ENCODE measurements at places on chromosomes 4 and X. TPM values are rescaled to one million over a fixed set of nuclear protein-coding genes. Genes with fewer than 3 reads are reported as not detected.

GAGE1 gene
- not detected for total RNA-seq

DNA sequence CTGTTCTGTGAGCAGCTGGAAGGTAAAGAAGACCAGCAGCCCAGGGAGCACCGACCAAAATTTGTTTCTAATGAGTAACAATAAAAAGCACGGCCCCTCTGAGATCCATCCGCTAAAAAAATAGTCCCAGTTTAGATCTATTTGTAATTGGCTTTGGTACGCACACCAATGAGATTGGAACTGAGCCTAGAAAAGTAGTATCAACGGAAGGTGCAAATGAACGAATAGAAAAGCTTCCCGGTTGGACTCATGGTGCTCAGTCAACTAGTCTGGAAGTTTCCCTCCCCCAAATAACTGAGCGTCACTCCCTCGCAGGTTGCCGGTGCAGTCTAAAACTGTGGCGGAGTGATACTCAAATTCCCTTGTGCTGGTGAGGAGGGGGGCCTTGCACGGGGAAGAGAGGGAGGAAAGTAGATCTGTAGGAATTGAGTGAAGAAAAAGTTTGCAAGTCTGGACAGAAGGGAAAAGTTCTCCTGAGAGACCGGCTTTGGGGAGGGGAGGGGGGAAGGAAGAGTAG, at the start of gene COL4A5:
Gene COL4A5, plus strand, starts transcription at position 413 of the 517 bp plus-strand sequence. CDS start 288 bp downstream, outside the sequence.
- peak; percentile 90 for DNase-seq

DNA sequence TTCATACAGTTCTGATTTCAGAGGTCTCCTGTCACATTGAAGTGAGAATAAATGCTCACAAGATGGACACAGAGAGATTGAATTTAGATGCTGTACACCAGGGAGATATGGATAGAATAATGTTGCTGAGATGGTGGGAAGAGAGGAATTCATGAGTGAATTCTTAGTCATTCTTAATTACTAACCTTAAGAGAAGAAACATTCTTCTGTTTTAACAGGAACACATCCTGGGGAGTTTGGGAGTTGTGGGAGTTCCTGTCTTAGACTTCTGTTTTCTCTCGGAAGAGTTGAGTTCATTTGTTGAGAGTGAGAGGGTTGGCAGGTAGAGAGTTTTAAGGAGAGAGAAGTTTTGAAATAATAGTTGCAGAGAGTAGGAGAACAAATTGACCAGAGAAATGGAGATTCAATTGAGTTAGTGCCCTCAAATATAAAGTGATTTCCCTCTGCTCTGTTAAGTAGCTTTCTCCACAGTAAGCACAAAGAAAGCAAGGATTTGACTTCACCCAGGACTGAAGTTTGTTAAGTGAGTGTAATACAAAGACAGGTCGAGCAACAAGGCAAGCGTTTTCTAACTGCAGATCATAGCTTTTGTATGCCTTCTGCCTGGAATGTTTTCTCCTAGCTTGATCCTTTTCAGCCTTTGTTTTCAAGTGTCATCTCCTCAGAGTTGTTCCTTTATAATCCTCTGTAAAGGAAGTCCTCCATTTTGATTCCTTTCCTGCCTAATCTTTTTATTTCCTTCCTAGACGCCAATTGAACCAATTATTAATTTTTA, 205.9 kb downstream of the RAPGEF2 start:
- no peak for DNase-seq

DNA sequence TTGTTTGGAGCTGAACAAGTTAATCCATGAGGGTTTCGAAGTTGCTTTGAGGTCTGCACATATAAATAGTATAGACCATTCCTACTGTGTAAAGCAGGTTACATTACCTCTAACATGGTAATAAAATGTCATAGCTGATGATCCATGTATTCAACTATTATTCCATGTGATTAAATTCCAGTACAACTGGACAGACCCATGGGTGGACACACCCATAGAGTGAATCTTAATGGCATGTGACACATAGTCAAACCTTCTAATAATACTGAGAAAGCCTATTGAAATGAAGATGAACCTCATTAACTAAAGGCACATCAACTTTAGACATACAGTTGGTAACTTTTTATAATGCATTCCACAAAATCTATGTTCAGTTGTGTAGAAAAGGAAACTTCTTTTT, 28.5 kb downstream of the FHIP1A start:
- no peak for DNase-seq

GRCh38 chrX:143027275-143027674, 1.5 kb downstream of the SPANXN4 start:
- no peak for DNase-seq

RTL3 gene
- not detected for total RNA-seq

GPR82 gene
- not detected for total RNA-seq

DNA sequence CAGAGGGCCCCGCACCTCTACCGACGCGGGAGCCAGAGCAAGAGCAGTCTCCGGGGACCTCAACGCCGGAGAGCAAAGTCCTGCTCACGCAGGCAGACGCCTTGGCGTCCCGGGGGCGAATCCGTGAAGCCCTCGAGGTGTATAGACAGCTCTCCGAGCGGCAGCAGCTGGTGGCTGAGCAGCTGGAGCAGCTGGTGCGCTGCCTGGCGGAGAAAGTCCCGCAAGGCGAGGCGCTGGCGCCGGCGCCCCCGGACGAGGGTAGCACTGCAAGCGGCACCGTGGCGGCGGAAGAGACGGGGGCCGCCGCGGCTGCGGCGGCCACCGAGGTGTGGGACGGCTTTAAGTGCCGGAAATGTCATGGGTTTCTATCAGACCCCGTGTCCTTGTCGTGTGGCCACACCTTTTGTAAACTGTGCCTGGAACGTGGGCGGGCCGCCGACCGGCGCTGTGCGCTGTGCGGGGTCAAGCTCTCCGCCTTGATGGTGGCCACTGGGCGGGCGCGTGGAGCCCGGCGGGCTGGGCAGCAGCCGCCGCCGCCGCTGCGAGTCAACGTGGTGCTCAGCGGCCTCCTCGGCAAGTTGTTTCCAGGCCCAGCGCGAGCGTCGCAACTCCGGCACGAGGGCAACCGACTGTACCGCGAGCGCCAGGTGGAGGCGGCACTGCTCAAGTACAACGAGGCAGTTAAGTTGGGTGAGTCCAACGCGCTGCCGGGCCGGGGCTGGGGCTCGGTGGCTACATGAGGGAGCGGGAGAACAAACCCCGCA, 672 bp downstream of the LONRF3 start:
- DNase-seq, result peak; percentile 30

TRPC5OS gene
- not detected for total RNA-seq

VCX3B gene
- 1.3 TPM for total RNA-seq

DUSP9 gene
- total RNA-seq, result 8.7 TPM

IBSP gene
- total RNA-seq, result not detected

DCAF4L1 gene
- total RNA-seq, result 0.11 TPM

DNA sequence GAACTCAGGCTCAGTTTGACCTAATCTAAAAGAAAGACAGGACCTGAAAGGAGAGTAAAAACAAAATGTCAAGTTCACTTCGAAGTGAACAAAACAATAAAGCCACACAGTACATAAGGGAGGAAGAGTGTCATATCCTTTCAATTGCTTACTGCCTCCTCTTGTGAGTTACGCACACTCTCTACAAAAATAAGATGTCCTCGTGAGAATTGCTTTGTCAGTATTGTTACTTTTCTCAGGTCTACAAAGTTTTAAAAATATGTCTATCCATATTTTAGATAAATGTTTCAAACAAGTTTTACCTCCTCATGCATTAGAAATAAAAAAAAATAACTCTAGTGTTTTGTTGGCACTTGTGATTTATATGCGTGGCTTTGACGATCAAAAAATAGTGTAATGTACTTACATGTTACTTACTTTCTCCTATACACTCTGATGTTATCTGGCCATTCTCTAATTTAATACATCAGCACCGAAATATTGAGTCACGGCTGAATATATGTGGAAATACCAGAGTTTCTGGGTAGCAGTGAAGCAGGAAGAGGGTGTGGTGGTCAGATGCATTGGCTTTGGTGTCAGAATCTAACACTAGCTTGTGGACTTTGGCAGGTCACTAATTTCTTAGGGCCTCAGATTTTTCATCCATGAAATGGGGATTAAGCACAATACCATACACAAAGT, 8.1 kb upstream of the MRPL1 start:
- peak; percentile 22 for DNase-seq

DNA sequence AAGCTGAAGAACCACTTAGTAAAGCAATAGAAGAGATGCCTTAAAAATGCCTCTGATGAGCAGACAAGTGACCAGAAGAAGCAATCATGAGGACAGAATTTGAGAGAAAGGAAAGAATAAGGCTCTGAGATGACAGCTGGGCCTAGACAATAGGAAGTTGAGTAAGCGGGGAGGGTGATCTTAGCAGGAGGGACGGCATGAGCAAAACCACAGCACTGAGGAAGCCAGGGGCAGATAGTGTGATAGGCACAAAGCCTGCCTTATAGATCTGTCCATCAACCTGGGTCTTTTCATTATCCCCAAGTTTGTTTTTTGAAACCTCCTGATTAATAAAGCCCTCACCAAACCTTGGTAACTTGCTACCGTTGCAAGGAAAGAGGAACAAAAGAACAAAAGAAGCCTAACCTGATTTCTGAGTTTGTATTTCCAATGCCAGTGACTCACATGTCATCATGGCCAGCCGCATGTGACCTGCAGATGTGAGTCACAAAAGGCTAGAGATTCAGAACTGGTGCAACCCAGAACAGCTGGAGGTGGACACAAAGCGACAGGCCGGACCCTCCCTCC, 55.7 kb upstream of the PPARGC1A start:
- peak; percentile 79 for DNase-seq

SLC10A6 gene
- not detected for total RNA-seq

GRCh38 chrX:55210931-55211677, 9.0 kb upstream of the PAGE5 start:
- DNase-seq, result no peak

SLC25A6 gene
- 484 TPM for total RNA-seq

GRCh38 chr4:182139491-182139890, 103.7 kb upstream of the TENM3 start:
- DNase-seq, result no peak

CASP6 gene
- 28.9 TPM for total RNA-seq

DNA sequence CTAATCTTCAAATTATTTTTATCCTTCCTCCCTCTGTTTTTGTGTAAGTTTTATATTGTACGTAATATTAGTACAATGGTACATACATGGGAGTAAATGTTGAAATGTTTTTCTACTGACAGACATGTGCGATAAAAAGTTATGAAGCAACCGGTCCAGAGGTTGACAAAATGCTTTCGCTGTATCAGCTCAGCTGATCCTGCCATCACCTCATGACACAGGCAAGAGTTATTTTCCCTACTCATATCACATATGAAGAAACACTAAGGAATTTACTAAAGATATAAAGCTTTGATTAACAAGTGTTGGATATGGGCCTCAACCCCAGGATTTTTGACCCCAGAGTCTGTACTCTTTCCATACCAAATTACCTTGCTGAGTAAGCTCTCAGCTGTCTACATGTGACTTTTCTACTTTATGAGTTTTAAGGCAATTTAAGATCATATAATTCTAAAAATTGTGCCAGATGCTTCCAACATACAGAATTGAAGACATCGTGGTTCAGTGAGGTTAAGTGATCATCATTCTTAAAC, 50.0 kb downstream of the CLCN5 start:
- DNase-seq, result peak; percentile 69

- no peak for DNase-seq
Observed at GRCh38 chr4:12761694-12762093, 722.4 kb downstream of the RAB28 start.

DNA sequence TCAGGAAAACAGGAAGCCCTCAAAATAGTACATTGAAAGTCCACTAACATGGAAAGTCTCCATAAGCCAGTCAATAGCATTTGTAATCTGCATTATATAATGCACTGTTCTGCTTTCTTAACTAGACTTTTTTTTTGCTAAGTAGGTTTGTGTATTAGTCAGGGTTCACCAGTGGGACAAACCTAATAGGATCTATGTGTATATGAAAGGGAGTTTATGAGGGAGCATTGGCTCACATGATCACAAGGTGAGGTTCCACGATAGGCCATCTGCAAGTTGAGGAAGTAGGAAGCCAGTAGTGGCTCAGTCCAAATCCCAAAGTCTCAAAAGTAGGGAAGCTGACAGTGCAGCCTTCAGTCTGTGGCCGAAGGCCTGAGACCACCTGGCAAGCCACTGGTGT, 116.0 kb downstream of the MXRA5 start:
- DNase-seq, result no peak

- DNase-seq, result no peak
Observed at GRCh38 chrX:50905334-50905733, 5.2 kb upstream of the BMP15 start.

MAGEB10 gene
- total RNA-seq, result not detected

GRCh38 chrX:112941209-112941837, 100.7 kb upstream of the AMOT start:
- DNase-seq, result no peak

GRCh38 chrX:17537723-17538243, 162.8 kb downstream of the NHS start:
- DNase-seq, result no peak

DNA sequence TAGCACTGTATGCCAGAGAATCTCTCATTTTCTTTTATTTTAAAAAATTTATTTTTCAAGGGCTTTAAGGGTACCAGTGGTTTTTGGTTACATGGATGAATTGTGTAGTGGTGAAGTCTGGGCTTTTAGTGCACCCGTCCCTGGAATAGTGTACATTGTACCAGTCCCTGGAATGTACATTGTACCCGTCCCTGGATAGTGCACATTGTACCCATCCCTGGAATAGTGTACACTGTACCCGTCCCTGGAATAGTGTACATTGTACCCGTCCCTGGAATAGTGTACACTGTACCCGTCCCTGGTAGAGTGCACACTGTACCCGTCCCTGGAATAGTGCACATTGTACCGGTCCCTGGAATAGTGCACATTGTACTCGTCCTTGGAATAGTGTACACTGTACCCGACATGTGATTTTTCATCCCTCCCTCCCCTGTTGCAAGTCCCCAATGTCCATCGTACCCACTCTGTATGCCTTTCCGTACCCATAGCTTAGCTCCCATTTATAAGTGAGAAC, 56.1 kb upstream of the HELT start:
- DNase-seq, result no peak

GRCh38 chrX:145630081-145630480, 187.5 kb upstream of the SLITRK2 start:
- DNase-seq, result no peak

GRCh38 chr4:72513227-72513626, 55.8 kb downstream of the ADAMTS3 start:
- DNase-seq, result no peak

PABPC1L2B gene
- not detected for total RNA-seq

GRCh38 chr4:157898836-157899605, 273.8 kb downstream of the GASK1B start:
- no peak for DNase-seq

GRCh38 chr4:151801547-151802516, 41.0 kb upstream of the GATB start:
- DNase-seq, result no peak
